Upper lobe of left lung (tissue), 6 donors: ENCODE measurements at places on chromosomes 3 and 15. TPM values are rescaled to one million over a fixed set of nuclear protein-coding genes. Genes with fewer than 3 reads are reported as not detected.

GRCh38 chr15:83064859-83065258 is 2.2 kb downstream of the BTBD1 start:
- DNase-seq: no peak

The PBRM1 gene
- total RNA-seq: 63.3 TPM

DNA sequence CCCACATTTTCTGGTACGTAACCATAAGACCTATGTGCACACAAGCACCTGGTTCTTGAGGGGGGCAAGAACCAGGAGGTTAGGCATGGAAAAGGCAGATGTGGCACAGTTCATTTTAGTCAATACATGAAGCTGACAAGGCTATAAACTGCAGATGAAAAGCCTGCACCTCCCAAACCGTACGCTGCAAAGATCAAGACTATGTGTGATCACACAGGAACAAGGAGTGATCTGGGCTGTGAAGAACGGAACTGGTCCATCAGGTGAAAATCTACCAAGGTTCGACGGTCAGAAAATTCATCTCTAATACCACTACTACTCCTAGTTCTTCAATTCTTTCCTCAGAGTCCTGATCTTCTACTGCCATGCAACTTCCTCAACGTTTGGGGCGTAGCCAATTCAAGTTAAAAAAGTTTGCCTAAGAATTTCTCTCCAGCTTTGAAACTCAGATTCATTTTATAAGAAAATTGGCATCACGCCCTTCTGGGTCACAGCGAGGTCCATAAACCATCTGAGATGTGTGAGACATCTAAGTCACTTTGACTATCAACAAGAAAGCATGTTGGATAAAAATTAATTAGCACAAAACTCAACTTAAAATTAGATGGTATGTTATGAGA is 41.9 kb downstream of the PLD1 start:
- DNase-seq: no peak

GRCh38 chr15:73873889-73874511 is 636 bp downstream of the TBC1D21 start:
- no peak for DNase-seq

- no peak for DNase-seq
These were observed 44.6 kb downstream of the ZIC4 start for GRCh38 chr3:147361454-147362420.

DNA sequence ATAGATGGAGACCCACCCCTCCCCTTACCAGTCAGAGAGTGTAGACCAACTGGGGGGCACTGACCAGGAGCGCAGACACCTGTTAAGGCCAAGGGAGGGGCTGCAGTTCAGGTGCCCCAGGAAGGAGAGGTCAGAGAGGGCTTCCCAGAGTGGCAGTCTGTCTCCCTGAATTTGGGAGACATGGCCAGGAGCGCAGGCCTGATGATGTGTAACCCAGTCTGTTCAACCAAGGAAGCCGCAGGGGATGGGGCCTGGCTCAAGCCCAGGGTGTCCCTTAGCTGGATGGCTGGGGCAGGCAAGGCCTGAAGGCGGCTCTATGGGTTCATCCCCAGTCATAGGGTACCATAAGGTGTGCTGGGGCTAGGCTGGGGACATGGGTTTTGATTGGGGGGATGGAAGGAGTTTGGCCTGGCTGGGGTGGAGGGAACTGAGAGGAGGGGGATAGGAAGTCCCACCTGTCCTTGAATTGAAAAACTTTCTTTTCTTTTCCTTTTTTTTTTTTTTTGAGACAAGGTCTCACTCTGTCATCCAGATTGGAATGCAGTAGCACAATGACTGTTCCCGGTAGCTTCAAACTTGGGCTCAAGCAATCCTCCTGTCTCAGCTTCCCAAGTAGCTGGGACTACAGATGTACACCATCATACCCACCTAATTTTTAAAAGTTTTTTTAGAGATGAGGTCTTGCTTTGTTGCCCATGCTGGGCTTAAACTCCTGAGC is 75.7 kb downstream of the SMAD6 start:
- no peak for DNase-seq

DNA sequence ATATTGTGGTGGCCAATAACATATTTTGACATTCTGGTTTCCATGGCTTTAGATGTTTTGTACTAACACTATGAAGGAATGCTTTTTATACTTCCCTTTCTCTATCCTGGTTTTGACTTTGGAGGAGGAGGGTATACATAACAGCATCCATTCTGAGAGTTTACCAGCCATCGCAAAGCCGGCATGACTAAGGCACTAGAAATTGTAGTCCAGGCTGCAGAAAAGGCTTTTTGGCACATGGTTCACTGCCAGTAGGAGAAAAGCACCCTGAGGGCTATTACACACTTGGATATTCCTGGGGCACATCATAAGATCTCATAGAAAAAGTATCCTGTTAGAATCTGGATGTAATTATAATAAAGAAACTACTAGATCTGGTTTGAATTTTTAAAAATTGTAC is 101.8 kb downstream of the STT3B start:
- no peak for DNase-seq

GRCh38 chr3:72338082-72338941 is 509.9 kb downstream of the SHQ1 start:
- DNase-seq: no peak

DNA sequence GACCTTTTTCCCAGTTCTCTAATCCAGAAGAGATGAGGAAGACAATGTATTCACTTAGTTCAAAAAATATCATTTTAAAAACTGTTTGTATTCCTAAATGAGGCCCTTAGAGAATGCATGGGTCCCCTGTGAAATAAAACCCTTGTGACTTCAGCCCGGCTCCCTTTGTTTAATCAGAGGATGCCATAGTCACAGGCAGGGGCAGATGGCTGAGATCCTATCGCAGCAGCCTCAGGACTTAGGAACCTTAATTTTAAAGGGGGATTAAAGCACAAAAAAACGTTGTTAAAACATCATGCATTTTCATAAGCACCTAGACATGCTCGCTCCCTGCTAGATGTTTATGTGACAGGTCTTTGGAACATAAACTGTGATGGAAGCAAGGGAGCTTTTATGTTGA is 176.6 kb downstream of the IL20RB start:
- DNase-seq: no peak

GRCh38 chr15:58877999-58878825 is 55.3 kb downstream of the SLTM start:
- no peak for DNase-seq

The SCN11A gene
- total RNA-seq: 0.09 TPM

DNA sequence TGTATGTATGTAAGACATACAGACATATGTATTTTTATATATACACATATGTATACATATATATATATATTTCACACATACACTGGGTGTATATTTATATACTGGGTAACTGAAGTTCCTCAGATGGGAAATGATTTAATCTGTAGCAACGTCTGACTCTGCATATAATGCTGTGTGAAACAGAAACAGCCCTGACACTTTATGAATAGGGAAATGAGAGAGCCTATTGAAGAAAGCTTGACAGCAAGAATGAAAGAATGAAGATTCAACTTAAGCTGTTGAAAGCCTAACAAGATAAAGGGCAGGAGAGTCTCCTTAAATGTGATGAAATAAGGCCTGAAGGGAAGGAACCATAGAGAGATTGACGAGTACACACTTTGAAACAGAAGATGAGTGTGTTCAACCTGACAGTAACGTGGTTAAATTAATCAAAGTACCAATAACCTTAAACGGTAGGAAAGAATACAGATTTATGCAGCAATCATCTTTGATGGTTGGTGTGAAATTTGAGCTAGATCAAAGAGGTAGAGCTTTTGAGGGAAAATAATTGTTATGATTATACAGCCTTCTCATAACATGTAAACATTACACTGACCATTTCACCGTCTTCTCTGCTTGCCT is 169.9 kb downstream of the MECOM start:
- DNase-seq: no peak

The GPR87 gene
- not detected for total RNA-seq

DNA sequence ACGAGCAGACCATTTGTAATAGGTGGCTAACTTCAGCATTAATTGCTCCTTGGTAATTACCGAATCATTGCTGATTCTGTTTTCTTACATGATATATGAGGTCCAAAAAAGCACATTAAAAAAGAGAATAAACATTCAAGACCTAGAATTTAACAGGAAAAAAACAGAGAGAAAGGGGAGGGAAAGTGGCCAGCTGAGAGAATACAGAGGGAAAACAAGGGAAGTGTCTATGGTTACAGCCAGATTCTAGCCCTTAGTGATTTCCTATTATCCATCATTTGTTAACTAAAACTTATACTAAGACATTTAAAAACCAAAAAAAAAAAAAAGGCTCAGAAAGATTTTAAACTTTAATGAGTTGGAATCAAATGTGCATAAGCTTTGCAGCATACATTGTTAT is 168.7 kb downstream of the LRTM1 start:
- DNase-seq: no peak

DNA sequence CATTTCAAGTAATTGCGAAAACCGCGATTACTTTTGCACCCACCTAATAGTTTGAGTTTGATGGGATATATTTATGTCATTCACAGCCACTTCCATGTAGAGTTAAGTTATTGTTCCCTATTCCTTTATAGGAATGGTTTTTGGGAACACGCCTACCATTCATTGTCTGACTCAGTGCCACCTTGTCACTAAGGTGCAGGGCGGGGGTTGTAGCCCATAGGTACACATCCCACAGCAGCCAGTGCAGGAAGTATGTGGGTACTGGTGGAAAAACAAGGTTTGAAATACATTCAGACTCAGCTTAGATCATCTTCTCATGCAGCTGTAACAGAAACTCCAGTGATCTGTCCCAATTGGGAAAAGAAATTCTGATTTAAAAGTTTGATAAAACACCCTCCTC is 48.2 kb upstream of the CFAP161 start:
- no peak for DNase-seq

The GATM gene
- 3.2 TPM for total RNA-seq

The LRIG1 gene
- total RNA-seq: 64.1 TPM

The SLC38A3 gene
- total RNA-seq: not detected

DNA sequence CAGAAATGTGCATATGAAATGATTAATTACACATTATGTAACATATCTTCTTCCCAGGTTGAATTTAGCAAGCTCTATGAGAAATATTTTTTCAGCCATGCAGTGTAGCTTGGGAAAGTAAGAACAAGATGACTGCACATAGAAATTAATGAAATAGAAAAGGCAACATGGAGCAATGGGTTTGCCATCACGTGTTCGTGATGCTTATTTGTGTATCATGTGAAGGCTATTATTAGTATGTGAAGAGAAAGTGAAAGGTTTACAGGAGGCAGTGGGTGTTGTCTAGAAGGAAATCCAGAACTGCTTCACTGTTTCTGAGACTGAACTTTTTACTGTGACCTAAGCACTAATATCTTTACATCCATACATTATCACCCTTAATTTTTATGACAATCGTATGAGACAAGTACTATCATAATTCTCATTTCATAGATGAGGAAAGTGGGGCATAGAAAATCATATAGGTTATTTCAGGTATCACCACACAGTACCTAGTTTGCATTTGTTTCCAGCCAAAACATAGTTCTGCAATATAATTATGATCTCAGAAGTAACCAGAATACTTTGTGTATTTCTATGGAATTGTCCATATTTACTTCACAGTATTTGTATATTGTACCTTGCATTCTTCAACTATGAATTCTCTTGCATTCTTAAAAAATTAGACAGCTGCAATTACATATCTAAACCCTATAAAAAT is 14.9 kb downstream of the SERPINI1 start:
- DNase-seq: no peak

The FLNB gene
- 193 TPM for total RNA-seq

DNA sequence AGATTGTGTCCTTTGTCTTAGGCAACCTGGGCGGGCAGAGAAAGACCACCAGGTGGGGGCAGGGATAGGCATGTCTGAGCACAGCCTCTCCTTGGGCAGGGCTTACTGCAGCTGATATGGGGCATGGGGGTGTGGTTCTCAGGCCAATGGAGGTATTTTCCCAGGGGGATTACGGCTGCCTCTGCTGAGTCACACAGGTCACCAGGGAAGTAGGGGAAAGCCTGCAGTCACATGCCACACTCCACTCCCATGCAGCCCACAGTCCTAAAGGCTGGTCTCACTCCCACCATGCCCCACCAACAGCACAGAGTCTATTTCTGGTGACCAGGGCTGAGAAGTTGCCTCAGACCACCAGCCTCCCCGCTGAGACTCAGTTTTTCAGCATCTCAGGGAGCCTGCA is 466.4 kb downstream of the DIPK2A start:
- no peak for DNase-seq

DNA sequence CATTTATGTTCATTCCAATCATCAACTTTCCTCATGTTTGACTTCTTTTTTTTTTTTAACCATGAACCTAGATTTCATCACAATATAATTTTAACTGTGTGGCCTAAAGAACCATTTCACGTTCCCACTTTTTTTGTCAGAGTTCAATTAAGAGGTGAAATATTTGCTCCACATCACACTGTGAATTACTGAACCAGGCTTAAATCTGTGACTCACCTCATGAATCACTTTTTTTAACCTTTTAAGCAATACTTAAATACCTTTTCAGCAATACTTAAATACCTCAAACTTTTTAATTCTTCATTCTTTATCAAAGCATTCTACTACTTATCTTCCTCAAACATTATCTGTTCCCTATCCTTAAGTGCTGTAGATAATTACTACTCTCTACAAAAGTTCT is 137.6 kb downstream of the SI start:
- DNase-seq: no peak

DNA sequence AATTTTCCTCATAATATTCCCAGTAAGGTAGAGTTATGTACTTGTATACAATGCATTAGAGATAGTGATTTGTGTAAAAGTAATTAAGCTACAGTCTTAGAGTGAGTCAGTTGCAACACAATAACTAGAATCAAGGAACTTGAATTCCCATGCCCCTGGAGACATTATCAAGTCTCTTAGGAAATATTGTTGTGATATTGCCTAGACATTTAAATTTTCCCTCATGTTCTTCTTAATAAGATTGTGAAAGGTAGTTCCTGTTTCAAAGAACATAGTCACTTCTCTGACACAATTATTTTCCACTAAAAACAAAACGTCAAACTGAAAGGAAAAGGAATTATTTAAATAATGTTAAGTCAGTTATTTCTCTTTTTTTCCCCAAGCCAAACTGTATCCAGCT is 13.0 kb upstream of the ATP1B3 start:
- DNase-seq: no peak

DNA sequence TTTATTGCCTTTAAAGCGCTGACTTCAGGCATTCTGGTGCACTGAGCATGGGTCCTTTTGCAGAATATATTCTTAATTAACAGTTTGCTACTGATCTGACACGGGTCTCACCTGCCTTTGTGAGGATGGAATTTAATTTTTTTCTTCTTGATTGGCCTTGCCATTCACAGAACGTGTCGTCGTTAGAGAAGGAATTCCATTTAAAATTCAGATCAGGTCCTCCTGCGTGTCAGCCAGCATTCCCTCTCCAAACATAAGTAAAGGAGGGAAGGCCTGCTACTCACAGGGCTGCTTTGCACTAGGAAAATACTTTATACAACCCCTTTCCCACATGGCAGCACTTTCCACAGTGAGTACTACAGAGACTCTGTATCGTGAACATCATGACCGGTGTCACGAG is 492.7 kb downstream of the NTRK3 start:
- no peak for DNase-seq

GRCh38 chr3:186925826-186926225 is 4.5 kb upstream of the ST6GAL1 start:
- no peak for DNase-seq

The PYGO1 gene
- 5.2 TPM for total RNA-seq

The C2CD4B gene
- total RNA-seq: 16.8 TPM

GRCh38 chr15:82831894-82832600 is 22.6 kb downstream of the WHAMM start:
- no peak for DNase-seq

- DNase-seq: no peak
These were observed 46.2 kb downstream of the SLC25A26 start for GRCh38 chr3:66267031-66267430.

- DNase-seq: no peak
These were observed 79.2 kb downstream of the SAMMSON start for GRCh38 chr3:70078778-70079177.

GRCh38 chr3:170222647-170223541 is 670 bp downstream of the PRKCI start:
- DNase-seq: no peak
